Left renal pelvis (tissue), 4 donors: ENCODE measurements at places on chromosomes 3 and 15.

GRCh38 chr15:101504866-101505609 is 15.5 kb upstream of the PCSK6 start:
- no peak for DNase-seq

- no peak for DNase-seq
Observed at GRCh38 chr3:53346922-53347260, 452 bp downstream of the DCP1A start.

GRCh38 chr3:107683447-107683846 is 160.7 kb downstream of the BBX start:
- DNase-seq = no peak

DNA sequence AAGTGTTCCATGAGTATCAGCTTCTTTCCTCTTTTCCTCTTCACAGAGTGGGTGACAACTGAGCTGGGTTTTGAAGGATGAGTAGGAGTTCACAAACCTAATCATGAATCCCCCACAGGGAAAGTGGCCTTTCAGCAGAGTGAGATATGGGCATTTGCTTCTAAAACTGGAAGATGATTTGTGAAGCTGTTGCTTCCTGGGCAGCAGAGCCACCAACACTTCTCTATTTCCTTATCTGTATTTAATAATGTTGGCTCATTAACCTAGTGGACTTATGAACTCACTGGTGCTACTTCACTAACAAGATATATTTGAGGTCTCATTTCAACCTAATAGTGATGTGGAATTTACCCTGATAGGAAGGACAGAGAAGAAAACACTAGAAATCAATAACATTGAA is 152.8 kb downstream of the SYNPR start:
- no peak for DNase-seq

GRCh38 chr3:150302246-150302645 is 105.9 kb upstream of the TSC22D2 start:
- DNase-seq = no peak

DNA sequence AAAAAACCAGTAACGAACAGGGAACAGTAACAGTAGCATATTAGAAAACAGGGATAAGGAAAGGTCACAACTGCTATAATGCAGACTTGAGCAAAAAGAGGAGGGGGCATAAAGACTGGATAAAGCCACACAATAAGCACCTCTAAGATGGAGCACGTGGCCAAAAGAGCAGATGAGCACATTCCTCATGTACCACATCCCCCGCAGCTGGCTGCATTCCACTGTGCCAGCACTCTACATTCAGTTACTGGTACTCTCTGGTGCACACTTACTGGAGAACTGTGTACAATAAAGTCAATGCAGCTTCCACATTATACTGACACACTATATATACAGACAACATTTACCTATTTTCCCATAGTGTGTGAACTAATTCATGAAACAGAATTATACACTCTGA is 64.7 kb downstream of the UBE3A start:
- no peak for DNase-seq

DNA sequence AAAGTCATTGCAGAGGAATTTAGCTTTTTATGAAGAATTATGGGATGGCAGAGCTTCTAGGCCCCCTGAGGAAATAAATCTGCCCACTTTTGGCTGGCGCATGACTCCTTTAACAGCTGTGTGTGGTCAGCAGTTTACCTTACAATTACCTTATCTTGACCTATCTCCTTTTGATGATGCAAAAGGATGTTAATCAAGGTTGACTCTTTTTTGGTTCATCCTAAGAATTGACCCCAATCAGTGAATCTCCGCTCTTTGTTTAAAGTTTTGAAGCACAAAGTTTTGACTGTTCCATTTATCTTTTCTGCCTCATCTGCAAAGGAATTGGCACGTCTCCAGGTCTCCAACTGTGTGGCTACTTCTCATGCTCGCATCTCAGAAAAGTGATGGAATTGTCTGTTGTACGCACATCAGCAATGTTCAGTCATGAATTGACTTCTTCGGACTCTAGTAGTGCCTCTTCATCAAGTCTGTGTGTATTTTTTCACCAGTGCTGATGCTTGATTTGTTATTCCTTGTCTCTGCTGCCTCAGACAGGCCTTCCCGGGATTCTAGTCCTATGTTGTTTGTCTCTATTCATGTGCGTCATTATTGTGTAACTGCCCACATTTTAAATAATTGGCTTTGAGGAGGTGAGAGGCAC is 196.2 kb upstream of the CFAP20DC start:
- no peak for DNase-seq

GRCh38 chr3:12662593-12663400 is 1.1 kb downstream of the RAF1 start:
- DNase-seq = peak; percentile 22

GRCh38 chr3:30539772-30540171 is 66.6 kb upstream of the TGFBR2 start:
- no peak for DNase-seq

DNA sequence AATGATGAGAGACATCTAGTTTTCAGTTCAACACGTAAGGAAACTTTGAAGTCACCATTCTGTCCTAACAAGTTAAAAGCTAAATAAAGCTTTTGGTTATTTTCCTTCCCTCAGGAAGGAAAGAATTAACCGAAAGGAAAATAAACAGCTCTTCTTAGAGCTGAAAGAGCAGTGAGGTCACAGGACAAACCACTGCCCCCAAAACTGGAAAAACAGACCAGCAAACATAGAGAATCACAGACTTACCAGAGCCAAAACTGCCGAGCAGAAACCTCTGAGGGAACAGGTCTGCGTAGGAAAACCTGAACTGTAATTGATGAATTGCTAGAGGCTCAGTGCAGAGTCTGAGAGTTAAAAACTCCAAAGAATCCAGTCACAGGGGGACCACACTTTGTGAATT is 14.7 kb downstream of the USP50 start:
- DNase-seq = no peak

- no peak for DNase-seq
Observed at GRCh38 chr3:194139071-194139813, 3.3 kb downstream of the HES1 start.

DNA sequence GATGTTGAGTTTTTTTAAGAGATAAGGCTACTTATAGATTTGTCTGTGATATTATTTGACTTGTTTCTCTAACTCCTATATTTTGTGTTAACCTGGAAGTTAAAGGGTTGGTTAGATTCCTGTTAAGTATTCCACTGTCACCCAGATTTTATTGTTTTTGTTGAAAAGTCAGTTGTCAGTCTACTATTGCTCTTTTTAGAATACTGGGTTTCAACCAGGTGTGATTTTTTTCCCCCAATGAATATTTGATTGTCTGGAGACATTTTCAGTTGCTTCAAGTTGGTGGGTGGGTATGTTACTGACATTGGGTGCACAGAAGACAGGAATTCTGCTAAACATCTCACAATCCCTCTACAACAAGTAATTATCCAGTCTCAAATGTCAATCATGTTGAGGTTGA is 43.8 kb upstream of the GPR149 start:
- DNase-seq = no peak

- no peak for DNase-seq
Observed at GRCh38 chr15:98444138-98444537, 204.2 kb upstream of the IGF1R start.

- no peak for DNase-seq
Observed at GRCh38 chr3:197266331-197266730, 32.1 kb downstream of the DLG1 start.

GRCh38 chr3:18410205-18410604 is 14.9 kb downstream of the SATB1 start:
- no peak for DNase-seq

DNA sequence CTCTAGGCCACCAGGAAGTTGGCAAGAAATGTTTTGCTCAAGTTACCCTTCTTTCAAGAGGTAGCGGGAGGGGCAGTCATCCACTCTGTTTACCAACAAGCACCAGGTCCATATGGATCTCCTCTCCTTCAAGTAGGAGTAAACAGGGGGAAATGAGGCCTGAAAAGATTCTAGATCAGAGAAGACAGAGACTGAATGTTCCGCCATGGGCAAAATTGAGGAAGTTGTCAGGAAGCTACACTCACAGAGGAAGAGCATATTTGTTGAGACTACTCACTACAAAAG is 81.6 kb downstream of the KLF15 start:
- no peak for DNase-seq

GRCh38 chr15:56211064-56211463 is 32.6 kb downstream of the RFX7 start:
- no peak for DNase-seq

GRCh38 chr15:73927476-73928240 is 1.4 kb downstream of the LOXL1 start:
- DNase-seq = no peak

GRCh38 chr3:133280586-133280985 is 119.3 kb upstream of the BFSP2 start:
- no peak for DNase-seq

GRCh38 chr3:154430014-154430413 is at the start of gene GPR149:
TSS of gene GPR149 (minus strand) at chr3:154430190. CDS start at chr3:154429615, 575 bp downstream.
- DNase-seq = no peak

DNA sequence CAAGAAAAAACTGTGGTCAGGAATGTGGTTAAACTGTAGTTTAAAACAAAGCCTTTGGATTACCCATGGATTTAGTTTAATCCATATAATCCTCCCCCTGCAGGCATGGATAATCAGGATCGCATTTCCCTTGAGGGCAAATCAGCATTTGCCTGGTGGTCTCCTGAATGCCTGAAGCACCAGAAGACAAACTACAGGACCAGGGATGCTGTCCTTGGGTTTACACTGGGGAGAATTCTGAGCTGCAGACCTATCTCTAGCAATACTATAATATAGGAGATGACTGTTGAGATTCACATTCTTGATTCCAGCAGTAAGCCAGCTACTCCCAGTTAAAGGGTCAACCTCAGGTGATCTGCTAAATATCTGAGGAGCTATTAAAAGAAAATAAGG is 10.6 kb downstream of the PIK3CB start:
- DNase-seq = no peak

- no peak for DNase-seq
Observed at GRCh38 chr3:137008976-137009375, 51.2 kb downstream of the IL20RB start.

GRCh38 chr3:13475871-13476590 is 4.1 kb upstream of the HDAC11 start:
- no peak for DNase-seq

- DNase-seq = no peak
Observed at GRCh38 chr15:67134067-67134838, 68.9 kb downstream of the SMAD3 start.

DNA sequence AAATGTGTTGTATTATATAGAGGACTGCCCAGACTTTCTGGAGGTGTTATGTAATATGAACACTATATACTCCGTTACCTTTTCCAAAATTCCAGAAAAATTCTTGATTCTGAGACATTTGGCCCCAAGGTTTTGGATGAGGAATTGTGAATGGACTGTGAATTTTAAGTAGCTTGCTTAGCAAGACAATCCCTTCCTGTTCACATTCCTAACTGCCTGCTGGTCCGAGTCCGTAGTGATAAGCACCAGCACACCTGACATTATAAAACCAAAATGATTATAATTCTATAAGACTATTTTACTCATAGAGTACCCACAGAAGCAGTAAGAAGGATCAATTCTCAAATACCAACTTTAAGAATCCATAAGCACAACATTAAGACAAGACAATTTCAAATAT is 11.2 kb downstream of the EXD1 start:
- DNase-seq = no peak

DNA sequence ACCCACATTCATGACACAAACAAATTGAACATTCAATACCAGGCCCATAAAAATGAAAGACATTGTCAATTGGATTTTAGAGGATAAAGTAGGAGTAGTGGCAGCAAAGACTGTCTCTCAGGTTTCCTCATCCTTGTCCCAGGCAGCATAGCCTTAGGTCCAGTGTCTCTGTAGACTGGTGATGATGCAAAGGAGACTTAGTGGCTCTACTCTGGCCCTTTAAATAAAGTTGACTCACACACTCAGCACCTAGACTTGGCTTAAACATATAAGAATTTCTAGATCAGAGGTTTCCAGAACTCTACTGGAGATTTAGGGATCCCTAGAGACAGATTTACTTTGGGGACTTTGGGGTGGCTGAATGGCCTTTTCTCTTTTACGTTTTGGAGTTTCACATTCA is 166.6 kb downstream of the NR1D2 start:
- no peak for DNase-seq

DNA sequence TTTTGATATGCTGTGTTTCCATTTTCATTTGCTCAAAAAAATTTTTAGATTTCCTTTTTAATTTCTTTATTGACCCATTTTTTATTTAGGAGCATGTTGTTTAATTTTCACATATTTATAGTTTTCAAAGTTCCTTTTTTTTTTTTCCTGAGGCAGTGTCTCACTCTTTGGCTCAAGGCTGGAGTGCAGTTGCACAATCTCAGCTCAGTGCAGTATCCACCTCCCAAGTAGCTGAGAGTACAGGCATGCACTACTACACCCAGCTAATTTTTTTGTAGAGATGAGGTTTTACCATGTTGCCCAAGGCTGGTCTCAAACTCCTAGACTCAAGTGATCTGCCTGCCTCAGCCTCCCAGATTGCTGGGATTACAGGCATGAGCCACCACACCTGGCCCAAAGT is 36.2 kb downstream of the PFN2 start:
- no peak for DNase-seq

GRCh38 chr3:155182467-155182866 is 102.3 kb downstream of the MME start:
- DNase-seq = no peak

DNA sequence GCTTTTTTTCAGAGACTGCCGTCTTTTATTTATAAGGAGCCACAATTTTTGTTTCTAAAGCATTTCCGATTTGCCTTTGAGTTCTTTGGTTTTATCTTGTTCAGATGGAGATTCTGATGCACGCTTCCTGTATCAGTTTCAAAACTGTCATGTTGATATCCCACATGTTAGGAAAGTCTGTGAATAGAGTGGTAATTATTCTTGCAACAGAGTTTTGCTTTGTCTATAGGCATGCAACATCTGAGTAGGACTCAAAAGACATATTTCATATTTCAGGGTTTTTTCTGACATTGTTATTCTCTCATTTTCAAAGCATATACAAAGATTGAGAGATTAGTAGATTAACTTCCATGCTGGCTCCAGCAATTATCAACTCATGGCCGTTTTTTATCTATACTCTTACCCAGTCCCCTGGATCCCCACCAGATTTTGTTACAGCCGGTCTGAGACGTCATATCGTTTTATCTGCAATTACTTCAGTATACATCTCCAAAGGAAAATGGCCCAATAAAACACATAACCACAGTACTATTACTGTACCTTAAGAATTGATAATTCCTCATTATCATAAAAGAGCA is 22.4 kb downstream of the PAQR5 start:
- DNase-seq = no peak

DNA sequence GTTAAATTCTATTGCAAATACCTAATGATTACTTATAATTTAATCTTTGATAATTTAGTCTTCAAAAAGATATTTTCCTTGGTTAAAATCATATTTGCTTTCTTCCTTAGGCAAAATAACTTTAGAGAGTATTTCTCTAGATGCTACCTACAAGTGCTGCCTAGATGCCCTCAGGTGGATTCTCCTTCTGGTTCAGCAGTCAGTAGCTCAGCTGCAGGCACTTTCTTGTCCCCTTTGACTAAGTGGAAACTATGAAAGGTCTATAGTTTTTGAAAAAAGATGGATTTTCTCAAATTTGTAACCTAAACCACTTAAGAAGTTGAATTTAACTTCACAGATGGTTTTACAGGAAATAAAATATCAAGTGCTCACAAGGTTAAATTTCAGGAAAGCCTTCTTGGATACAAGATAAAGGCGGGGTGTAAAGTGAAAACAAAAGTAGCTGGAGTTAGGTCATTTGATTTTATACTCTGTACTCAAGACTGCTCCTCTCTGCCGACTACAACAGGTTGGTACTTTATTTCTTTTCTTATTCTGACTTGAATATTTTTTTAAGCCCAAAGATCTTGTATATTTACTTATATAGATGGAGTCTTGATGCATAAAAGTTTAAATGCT is at the start of gene ACKR4:
Gene ACKR4 (plus strand): TSS at position 455 of the 618 bp plus-strand sequence. CDS start 3,128 bp downstream, outside the sequence.
- DNase-seq = no peak

GRCh38 chr15:101407439-101407838 is 82.1 kb downstream of the PCSK6 start:
- no peak for DNase-seq
